ENCODE measurements at places on chromosomes 7 and 10. TPM values are rescaled to one million over a fixed set of nuclear protein-coding genes. Genes with fewer than 3 reads are reported as not detected.

Gene TFPI2
- 3.8 TPM for total RNA-seq

Gene PARD3
- 78.2 TPM for total RNA-seq

Gene SDK1
- 23.0 TPM for total RNA-seq

Gene NPFFR1
- not detected for total RNA-seq

Gene C10orf67
- not detected for total RNA-seq

Gene TMEM176A
- 28.1 TPM for total RNA-seq

Gene SPDYE1
- total RNA-seq: not detected

Gene SLC25A13
- 11.4 TPM for total RNA-seq

Gene RNF32
- 0.81 TPM for total RNA-seq

Gene IL2RA
- 9.0 TPM for total RNA-seq
